T-helper 17 cell (primary cell): ENCODE measurements at places on chromosomes 2 and 18.

DNA sequence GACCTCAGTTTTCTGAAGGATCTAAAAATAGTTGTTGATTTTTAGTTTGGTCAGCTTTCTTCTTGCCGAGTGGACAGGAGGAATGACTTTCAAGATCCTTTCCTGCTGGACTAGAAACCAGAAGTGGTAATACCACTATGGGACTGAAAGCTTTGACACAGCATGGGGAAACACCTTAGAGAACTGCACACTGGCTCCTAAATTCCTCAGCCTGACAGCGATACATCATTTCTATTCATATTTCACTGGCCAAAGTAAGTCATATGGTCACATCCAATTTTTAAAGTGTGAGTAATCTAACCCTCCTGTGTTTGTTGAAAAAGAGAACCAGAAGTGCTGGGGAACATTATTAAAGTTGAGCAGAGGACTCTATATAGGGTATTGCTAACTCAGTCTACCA lies 244.7 kb upstream of the MMADHC start:
- no peak for DNase-seq

GRCh38 chr2:208112969-208113368 lies 11.4 kb downstream of the CRYGD start:
- no peak for DNase-seq

DNA sequence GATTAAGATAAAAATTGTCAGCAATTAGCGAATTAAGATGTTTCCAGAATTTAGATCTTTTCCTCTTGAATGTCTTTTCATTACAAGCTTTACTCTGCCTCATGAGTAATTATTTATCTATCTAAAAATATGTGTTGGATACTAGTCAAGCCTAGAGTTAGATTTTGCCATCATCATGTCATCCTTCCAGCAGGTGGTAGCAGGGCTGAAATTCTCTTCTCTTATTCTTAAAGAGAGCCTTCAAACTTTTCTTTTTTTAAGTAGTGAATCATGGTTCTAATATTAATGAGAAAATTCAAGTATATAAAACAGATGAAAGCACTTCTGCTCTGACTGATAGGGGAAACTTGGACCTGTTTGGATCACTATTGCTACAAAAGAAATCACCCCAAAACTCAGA lies 240.7 kb upstream of the EPAS1 start:
- DNase-seq: no peak

DNA sequence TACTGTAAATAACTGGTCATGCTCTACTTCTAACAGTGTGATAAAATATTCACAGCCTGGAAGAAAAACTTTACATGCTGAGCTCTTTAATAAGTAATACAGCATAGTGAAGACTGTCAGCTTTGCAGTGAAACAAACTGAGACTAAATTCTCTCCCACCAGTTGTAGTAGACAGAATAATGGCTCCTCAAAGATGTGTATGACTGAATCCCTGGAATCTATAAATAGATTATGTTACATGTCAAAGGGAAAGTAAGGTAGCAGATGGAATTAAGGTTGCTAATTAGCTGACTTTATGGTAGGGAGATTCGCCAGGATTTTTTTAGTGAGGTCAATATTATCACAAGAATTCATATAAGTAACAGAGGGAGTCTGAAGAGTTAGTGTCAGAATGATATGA lies 609.5 kb upstream of the VRK2 start:
- DNase-seq: no peak

DNA sequence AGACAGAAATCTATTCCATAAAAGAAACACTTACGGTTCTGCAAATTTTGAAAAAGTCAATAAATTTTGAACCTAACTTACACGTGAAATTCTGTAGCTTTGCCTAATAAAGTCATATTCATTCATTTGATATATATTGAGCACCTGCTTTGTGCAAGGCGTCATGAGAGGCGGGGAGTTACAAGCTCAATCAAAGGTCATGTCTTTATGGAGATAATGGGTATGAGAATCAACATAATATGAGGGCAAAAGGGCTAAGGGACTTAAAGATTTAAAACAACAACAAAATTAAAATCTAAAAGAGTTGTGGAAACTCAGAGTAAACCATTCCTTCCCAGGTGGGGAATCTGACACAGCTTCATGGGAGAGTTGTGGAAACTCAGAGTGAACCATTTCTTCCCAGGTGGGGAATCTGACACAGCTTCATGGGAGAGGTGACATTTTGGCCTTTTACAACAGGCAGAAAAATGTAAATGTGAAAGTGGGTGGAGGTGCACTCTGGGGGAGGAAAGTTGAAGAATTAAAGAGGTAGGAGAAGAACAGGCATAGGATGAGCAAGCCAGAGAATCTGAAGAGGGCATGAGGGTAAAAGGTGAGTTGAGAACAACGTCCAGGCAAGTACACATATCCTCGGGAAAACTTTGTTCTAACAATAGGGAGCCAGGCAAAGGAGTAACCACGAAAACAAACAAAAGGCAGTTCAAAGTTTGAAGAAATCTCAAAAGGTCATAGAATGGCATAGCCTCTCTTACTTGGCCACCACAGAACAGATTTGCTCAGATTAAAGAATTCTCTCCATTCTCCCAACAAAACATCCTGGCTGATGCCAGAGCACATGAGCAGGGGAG lies 49.5 kb upstream of the CD226 start:
- no peak for DNase-seq

DNA sequence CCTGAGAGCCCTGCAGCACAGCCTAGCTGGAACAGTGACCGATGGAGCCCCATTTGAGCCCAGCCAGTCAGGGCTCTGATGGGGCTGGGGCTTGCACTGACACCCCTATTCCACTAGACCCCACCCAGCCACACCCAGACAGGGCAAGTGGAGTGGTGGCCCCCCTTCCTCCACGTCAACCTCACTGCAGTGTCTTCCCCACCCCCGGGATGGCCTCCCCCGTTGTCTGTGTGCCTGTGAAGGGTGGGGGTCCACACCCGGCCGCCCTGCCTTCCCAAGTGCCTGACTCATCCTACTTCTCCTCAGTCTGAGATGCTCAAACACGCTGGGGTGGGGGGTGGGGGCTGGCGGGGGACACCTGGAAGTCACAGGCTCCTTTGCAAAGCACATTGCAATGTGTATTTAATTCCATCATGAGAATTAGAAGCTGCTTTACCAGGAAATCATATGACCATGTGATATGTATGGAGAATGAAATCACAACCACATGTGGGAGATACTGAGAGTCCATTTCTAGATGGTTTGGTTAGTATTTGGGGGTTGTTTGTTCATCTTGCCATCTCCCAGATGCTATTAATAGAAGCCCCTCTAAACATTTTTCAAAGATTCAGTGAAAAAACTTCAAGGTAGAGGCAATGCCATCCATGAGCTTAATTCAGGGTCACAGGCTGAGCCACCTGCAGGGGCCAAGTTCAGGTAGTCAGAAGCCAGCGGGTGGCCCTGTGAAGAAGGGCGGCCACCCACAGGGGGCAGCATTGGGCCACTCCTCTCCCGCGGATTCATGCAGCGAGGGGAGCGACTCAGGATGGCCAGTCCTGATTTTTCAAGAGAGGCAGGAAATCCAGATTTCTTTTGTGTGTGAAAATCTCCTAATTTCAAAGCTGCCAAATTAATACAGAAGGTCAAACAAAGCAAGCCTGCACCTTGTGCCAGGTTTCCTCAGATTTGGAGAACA lies 22.7 kb upstream of the GMPPA start:
- DNase-seq: peak; percentile 52

DNA sequence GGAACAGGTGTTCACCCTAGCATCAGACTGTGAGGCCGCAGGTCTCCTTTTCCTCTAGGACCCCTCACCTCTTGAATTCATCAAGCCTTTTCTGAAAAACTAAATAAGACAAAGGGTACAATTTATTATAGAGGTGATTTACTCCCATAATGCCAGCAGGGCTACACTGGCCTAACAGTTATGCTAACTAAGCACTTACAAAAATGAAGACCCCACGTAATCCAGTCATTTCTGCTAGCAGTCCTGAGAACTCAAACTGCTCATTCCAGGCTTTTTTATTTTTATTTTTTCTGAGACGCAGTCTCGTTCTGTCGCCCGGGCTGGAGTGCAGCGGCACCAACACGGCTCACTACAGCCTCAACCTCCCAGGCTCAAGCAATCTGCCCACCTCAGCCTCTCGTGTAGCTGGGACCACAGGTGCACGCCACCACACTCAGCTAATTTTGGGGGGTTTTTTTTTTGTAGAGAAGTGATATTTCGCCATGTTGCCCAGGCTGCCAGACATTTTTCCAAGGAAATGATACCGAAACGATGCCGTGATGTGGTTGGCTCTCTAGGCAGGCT lies 14.2 kb downstream of the CAPG start:
- DNase-seq: no peak

DNA sequence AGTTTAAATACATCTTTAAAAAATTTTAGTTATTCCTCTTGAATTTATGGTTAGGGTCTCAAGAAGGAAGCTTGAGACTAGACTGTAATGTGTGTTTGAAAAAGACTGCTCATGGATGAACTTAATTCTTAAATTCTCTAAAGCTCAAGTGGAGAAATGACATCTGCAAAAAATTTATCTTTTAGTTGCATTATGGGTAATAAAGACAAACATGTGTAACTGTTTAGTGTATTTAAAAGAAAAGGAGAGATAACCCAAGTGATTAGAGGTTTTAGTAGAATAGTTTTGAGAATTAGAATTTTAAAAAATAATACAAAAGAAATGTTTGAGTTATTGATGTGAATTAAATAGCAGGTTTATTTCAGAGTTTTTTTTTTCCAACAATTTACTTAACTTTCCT lies 36.7 kb downstream of the GALNT1 start:
- no peak for DNase-seq

DNA sequence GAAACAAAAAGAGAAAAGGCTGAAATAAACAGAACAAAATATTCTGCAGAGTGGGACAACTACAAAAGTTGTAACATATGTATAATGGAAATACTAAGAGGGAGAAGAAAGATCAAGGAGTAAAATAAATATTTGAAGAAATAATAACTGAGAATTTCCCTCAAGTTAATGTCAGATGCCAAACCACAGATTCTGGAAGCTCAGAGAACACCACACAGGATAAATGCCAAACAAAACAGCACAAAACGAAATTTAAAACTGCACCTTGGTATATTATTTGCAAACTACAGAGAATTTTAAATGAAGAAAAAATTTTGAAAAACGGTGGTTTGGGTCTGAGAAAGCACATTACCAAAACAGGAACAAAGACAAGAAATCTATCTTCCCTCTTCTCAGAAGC lies 1588.9 kb upstream of the TMEFF2 start:
- no peak for DNase-seq

DNA sequence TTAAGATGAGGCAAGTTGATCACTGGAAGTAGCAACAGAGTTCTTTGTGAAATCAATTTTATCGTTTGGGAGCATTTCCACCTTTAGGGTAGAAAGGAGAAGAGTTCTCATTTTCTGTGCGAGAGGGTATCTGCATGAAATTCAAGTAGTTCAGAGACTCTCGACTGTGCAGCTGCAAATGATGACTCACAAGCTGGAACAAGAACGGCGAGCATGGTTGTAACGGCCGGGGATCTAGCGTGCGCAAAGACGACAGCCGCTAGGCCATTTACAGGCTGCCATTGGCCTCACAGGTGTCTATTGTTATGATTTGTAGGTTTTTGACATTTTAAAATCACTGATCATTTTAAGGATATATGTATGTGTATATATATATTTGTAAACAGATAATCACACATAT lies 5.2 kb downstream of the KLHL29 start:
- DNase-seq: no peak

DNA sequence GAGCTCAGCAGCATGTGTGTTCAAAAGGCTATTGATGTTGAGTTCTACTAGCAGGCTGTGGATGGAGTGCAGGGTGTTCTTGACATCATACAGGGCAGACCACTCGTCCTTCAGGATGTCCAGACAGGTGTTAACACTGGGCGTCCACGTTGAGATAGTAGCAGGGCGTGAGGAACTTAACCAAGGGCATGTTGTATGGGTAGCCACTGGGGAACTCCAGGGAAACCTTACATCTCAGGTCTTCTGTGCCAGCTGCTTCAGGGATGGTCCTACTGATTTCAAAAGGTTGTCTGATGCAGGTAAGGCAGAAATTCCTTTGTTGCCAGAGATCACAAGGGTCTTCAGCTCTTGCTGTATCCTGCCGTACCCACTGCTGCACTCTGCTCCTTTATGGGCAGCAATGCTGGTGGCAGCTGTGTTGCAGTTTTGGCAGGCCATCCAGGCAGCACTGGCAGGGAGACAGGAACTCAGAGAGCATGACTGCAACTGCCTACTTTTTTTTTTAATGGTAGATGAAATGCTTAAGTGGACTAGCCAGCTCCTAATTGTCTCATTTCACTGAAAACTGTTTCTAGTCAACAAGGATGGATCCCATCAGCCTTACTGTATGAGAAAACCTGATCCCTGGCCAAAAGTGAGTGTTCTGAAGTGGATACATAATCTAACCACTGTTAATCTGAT lies 32.4 kb upstream of the RBBP8 start:
- DNase-seq: no peak

DNA sequence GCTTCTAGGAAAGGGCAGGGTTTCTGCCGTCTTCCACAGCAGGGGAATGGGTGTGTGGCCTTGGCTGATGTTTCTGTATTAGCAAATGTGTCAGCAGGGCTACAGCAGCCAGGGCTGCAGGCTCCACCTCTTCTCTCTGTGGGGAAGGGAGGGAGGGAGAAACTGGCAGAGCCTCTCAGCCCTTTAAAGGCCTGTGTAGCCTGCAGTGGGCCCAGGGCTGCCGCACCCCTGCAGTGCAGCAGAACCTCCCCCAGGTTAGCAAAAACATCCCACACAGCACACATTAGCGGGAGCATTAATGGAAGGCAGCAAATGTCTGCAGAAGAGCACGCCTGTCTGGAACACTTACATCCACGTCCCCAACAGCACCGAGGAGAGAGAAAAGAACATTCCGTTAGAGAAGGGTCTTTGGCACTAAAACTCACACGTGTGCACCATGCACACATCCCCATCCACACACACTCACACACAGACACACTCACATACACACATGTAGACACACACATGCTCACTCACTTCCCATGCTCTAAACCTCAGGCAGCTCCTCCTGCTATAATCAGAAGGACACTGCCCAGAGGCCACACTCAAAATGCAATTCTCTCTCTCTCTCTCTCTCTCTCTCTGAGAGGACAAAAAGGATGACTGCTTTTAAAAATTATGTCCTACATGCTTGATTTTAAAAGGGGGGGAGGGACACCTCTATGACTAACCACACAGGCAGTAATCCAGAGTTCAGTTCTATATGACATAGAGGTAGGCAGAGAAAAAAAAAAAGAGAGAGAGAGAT lies 24.1 kb downstream of the MRPL35 start:
- DNase-seq: no peak

DNA sequence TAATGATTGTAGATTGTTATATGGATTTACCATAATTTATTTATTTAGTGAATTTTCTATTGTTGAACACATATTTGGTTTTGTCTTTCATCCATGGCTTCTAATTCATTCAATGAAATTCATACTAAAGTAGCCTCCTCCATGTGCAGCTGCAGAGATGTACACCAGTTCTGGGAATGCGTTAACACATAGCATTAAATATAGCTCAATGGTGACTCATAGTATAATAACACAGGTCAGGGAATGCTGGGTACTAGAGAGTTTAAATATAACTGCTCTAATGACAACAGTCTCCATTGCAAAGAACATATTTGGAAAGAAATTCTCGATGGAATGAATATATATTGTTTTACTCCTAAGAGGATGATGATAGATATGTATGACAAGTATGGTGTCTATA lies 1190.2 kb upstream of the NRXN1 start:
- DNase-seq: no peak
